OCI-LY7 (cell line): ENCODE measurements at places on chromosomes 13 and 19. TPM values are rescaled to one million over a fixed set of nuclear protein-coding genes. Genes with fewer than 3 reads are reported as not detected.

The NTF4 gene
- not detected in 2 replicates for total RNA-seq

The THSD8 gene
- total RNA-seq, result 42.7 and 42.8 TPM in 2 replicates

The PTH2 gene
- 1.7 TPM in 1 of 2 replicates, not detected in the other for total RNA-seq

The KLK13 gene
- total RNA-seq, result not detected in 2 replicates

The RASL11A gene
- total RNA-seq, result 1.4 and 2.4 TPM in 2 replicates

DNA sequence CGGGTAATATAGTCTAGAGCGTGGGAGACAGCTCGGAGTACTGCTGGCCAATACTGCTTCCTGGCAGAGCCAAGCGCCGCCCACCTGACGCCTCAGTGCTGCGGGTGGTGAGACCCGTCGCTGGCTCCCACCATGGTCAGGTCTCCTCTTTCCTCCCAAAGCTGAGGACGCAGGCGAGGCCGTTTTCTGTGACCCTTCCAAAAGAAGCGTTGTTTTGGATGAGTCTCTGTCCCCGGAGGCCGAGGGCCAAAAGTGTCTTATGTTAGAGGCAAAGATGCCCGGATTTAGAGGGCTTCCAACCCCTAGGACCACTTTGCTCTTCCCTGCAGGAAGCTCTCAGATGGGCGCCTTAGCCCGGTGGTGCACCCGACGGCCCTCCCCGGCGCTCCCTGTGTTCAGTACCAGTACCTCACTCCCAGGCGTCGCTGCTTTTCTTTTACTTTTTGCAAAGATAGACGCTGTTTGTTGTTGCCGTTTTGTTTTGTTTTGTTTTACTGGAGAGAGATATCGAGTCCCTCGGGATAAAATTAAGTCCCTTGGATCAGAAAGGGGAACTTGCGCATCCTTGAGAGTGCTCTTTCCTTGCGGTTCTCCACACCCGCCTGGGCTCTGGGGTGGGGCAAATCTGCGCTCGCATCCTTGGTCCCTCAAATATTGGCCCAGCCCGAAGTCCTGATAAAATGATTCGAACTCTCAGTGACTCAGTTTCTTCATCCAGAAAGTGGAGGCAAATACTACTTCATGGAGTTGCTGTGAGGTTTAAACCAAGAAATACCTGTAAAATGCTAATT lies 7.0 kb downstream of the PDX1 start:
- DNase-seq, result no peak

GRCh38 chr13:108227651-108228272 lies 9.6 kb downstream of the ABHD13 start:
- peak; percentile 29 for DNase-seq

DNA sequence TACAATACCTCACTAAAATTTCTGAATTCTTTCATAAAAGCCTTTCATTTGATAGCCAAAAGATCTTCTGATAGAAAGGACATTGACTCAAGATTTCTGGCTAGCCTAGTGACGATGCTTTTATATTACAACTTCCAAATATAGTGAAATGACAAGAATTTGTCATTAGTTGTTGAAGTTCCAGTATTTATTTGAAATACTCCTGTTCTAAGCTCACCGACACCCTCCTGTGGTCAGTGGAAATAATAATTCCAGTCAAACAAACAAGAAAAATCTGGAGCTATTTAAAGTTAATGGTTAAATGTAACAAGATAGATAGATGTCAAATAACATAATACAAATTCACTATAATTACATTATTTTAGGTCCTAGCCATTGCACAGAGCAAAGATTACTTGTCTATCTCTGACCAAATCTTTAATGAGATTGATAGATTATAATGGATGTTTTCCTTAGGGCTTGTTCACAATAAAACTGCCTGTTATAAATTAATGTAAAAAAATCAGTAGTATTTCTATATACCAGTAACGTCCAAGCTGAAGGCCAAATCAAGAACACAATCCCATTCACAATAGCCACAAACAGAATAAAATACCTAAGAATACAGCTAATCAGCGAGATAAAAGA lies 195.5 kb downstream of the RGCC start:
- peak; percentile 79 for DNase-seq

DNA sequence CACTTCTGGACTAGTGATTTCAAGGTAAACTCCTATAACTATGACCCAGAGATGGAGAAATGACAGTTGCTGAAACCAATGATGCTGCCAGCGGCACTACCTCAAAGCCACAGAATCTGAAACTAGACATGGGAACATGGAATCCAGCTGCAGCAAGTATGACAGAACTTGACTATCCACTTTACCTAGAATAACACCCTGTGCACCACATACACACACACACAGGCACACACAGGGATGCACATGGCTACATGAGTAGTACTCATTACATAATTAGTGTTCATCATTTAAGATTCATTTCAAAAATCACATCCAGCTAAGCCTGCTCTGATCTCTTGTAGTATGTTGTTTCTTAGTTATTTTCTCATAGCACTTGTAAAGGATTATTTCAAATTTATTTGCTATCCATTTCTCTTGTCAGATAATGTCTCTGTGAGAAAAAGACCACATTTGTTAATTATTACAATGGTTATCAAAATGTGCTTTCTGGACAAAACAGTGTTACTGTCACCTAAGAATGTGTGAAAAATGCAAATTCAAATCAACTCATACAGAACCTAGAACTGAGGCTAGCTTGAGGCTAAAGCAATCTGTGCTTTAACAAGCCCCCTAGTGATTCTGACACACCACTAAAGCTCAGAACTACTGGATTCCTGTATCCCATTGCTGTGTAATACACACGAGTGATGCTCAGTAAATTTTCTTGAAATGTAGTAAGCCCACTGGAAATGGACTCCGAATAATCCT lies 59.4 kb downstream of the WTIP start:
- DNase-seq, result no peak

DNA sequence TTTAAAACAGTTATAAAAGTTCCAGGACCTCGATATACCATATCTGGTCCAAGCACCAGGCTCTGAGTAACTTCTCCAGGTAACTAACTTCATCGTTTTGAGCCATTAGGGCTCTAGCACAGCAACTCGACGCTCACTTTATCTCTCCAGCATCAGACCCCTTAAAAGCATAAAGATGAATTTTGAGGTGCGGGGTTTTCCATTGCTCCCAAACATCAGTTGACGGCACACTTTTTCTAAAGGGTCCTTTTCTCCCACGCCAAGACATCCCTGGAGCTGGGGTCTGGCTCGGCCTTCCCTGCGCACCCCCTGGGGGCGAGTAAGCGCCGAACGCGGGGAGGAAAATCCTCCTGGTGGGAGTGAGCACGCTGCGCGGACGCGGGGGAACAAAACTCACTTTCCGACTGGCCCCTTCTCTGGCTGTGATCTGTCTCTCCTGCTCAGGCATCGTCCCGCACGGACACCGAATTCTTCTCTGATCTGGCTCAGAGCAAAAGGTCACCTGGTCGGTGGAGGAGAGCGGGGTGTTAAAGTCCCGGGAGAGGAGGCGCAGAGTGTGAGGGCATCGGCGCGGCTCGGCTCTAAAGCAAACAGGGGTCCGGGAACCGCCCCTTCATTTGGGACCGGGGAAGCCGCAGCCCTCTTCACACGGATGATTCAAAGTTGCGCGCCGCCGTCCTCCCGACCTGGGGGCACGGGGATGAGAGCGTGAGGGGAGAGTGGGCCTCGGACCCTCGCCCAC lies at the start of gene ATP7B:
Gene ATP7B (minus strand): TSS at position 561 of the 742 bp plus-strand sequence. CDS start 113 bp downstream, at position 448.
- DNase-seq, result peak; percentile 12

GRCh38 chr19:18798384-18799352 lies 7.6 kb upstream of the COMP start:
- DNase-seq, result no peak

GRCh38 chr19:4233282-4233853 lies 4.0 kb downstream of the EBI3 start:
- DNase-seq, result peak; percentile 56
